Effector memory CD4-positive, alpha-beta T cell (primary cell): ENCODE measurements at places on chromosomes 12 and 14.

GRCh38 chr14:96827290-96827689 is 30.1 kb downstream of the VRK1 start:
- no peak for DNase-seq

GRCh38 chr12:95054206-95054605 is 19.2 kb downstream of the NR2C1 start:
- DNase-seq: no peak

DNA sequence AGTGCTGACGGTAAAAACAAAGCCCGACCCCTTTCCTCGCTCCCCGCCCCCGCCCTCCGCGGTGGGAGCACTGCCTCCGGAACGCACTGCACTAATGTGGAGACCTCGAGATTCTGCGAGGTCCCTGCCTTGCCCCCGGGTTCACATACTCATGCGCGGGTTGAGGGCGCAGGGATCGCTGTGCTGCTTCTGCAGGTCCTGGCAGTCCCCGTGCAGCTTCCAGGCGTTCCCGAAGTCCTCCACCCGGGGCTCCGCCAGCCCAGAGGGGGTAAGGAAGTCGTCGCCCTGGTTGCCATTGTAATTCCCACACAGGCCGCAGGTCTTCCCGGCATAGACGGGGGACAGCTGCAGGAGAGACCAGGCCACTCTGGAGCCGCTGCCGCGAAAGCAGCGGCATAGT is 66.8 kb downstream of the VWF start:
- DNase-seq: no peak

GRCh38 chr14:97571866-97572555 is 774.8 kb downstream of the VRK1 start:
- no peak for DNase-seq

DNA sequence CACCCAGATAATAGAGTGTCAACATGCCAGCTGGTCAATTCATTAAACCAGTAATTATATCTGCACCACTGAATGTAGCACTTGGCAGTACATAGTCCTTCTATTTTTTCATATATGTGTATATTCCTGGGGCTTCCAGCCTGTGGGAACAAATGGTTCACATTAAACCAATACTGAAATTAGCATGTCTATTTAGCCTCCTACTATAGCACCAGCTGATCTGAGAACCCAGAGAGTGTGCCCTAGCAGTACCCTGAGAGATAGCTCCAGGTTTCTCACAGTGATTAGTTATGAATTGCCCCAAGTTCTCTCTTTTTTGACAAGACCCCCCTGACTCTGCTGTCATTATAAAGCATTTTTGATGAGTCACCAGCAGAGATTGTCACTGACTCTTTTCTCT is 1097.3 kb upstream of the FLRT2 start:
- no peak for DNase-seq

- no peak for DNase-seq
Observed at GRCh38 chr12:124347805-124348658, 53.1 kb downstream of the RFLNA start.

GRCh38 chr14:34252227-34252626 is 209.8 kb downstream of the SPTSSA start:
- no peak for DNase-seq
